Stimulated activated CD8-positive, alpha-beta memory T cell treated with anti-CD3 and anti-CD28 coated beads, Interleukin-4, amount 100 ng/mL, for 48 hours (primary cell): ENCODE measurements at places on chromosomes 5 and 9.

DNA sequence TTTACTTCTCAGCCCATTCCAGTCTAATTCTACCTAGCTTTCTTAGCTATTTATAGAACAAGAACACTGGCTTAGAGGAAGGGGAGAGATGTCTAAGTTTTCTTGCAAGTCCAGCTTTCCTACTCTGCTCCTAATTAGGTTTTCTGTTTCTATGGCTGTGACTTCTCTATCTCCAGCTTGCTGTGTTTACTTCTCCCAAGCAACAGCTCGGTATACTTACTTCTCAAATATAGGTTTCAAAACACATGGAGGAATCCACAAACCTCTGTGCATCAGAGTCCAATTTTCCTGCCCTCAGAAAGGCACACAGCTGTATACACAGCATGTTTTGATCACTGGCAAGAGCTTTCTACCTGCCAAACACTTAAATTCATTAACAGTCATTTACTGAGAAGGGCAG, 17.4 kb upstream of the HMGCR start:
- DNase-seq, result no peak

DNA sequence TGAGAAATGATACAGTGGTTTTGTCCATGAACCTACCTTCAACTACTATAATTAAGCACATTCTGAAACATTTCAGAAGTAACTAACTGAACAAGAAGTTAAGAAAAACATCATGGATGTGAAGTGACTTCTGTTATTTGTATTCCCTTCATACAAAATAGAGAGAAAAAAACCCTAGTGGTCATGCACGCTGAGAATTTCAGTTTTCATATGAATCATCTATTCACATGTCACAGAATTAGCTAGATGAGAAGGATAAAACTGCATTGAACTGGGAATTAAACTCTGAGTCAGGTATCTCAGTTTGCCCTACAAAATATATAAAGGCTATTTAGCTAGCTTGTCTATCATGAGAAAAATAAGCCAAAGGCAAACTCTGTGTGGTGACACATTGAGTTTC, 451.8 kb upstream of the FTMT start:
- no peak for DNase-seq

- no peak for DNase-seq
Measured at GRCh38 chr5:8895599-8895998, 650.3 kb downstream of the SEMA5A start.

GRCh38 chr5:159792180-159792579, 124.1 kb upstream of the ADRA1B start:
- no peak for DNase-seq

GRCh38 chr5:112234000-112234399, 185.1 kb downstream of the EPB41L4A start:
- no peak for DNase-seq

- DNase-seq, result no peak
Measured at GRCh38 chr9:110133608-110134210, 74.2 kb downstream of the C9orf152 start.

- DNase-seq, result no peak
Measured at GRCh38 chr9:75885652-75886051, 4.8 kb upstream of the PCSK5 start.

- DNase-seq, result no peak
Measured at GRCh38 chr9:124782661-124783574, 6.0 kb downstream of the OLFML2A start.

GRCh38 chr9:134536101-134536900, 105.3 kb upstream of the COL5A1 start:
- DNase-seq, result no peak

DNA sequence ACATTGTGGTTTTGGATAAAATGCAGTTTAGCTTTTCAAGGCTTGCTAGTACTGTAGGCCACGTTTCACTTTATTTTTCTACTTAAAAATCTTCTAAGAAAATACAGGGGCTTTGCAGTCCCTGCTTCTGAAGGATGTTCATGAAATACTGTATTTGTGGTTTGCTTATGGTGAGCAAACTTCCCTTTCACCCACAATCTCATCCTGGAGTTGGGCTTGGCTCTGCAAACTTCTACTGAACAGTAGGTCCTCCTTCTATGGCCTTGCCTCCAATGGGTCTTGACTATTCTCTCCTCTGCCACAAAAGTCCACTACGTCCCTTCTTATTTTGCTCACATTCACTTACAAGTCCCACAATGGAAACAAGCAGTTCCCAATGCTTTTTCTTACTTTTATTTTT, 502.7 kb upstream of the KLF4 start:
- no peak for DNase-seq

GRCh38 chr9:100555471-100555870, 22.4 kb upstream of the CAVIN4 start:
- no peak for DNase-seq
